ENCODE measurements at places on chromosomes 5 and 9. TPM values are rescaled to one million over a fixed set of nuclear protein-coding genes. Genes with fewer than 3 reads are reported as not detected.

NSG2 gene
- total RNA-seq = not detected

PIP5K1B gene
- total RNA-seq = 3.1 TPM

PCDHGA2 gene
- 2.6 TPM for total RNA-seq

WDR38 gene
- total RNA-seq = not detected

RABGAP1 gene
- total RNA-seq = 46.4 TPM

LECT2 gene
- not detected for total RNA-seq

MYOZ3 gene
- 0.28 TPM for total RNA-seq

HSPB3 gene
- total RNA-seq = not detected

GRCh38 chr5:81068063-81068462, 107.9 kb downstream of the RASGRF2 start:
- DNase-seq = no peak

DNA sequence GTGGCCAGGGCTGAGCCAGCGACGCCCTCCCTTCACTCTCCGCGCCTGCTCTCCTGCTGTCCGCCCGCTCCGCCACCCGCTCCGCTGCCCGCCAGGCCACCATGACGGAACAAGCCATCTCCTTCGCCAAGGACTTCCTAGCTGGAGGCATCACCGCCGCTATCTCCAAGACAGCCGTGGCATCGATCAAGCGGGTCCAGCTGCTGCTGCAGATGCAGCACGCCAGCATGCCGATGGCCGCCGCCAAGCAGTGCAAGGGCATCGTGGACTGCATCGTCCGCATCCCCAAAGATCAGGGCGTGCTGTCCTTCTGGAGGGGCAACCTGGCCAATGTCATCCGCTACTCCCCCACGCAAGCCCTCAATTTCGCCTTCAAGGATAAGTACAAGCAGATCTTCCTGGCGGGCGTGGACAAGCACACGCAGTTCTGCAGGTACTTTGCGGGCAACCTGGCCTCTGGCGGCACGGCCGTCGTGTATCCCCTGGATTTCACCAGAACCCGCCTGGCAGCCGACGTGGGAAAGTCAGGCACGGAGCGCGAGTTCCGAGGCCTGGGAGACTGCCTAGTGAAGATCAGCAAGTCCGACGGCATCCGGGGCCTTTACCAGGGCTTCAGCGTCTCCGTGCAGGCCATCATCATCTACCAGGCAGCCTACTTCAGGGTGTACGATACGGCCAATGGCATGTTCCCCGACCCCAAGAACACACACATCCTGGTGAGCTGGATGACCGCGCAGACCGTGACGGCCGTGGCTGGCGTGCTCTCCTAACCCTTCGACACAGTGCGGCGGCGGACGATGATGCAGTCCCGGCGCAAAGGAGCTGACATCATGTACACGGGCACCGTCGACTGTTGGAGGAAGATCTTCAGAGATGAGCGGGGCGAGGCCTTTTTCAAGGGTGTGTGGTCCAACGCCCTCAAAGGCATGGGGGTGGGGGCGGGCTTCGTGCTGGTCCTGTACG, 1130.4 kb upstream of the ACO1 start:
- no peak for DNase-seq

DNA sequence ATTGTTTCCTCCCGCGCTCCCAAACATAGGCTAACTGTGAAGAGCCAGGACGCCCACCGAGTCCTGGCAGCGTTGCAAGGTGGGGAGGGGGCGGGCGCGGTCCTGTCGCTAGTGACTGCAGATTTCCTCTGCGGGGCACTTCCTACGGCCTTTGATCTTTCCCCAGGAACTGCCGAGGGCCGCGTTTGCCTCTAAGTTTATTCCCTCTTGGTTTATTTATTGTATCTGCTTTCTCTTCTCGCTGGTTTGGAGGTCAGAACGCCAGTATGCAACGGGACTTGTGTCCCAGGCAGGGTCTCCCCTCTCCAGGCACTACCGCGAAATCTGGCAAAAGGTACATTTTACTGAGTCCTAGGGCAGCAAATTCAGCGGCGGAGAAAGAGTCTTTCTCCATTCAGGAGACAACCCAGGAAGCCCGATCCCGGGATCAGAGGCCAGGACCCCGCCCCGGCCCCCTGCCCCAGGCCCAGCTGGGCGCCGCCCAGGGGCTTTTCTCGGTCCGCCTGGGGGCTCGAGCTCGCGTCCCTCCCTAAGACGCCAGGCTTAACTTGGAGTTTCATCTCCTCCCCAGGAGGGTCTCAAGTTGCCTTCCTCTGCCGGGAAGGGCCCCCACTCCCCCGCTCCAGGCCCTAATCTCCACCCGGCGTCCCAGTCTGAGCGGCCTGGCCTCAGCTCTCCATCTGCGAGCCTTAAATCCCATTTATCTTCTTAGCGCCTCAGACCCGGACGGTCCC, 884 bp upstream of the EGFLAM start:
- no peak for DNase-seq

GRCh38 chr9:110257956-110258355, 1.6 kb upstream of the TXN start:
- no peak for DNase-seq

DNA sequence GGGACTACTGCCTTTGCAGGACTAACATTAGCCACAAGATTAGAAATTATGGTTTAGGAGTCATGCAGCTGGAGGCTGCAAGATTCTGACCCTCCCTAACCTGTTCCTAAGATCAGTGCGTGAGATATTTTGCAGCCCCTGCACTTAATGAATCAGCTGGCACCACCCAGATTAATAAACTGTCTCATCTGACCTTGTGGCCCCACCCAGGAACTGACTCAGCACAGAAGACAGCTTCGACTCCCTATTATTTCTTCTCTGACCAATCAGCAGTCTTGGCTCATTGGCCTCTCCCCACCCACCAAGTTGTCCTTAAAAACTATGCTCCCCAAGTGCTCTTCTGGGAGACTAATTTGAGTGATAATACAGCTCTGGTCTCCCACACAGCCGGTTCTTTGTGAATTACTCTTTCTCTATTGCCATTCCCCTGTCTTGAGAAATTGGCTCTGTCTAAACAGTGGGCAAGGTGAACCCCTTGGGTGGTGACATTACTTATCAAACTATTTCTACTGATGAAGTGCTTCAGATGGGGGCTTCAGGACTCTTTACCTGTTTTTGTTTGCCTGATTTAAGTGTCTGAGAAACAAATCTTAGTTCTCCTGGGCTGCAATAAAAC, 17.0 kb downstream of the CTSL start:
- no peak for DNase-seq

GRCh38 chr5:157266286-157267007, 524 bp downstream of the CYFIP2 start:
- no peak for DNase-seq

DNA sequence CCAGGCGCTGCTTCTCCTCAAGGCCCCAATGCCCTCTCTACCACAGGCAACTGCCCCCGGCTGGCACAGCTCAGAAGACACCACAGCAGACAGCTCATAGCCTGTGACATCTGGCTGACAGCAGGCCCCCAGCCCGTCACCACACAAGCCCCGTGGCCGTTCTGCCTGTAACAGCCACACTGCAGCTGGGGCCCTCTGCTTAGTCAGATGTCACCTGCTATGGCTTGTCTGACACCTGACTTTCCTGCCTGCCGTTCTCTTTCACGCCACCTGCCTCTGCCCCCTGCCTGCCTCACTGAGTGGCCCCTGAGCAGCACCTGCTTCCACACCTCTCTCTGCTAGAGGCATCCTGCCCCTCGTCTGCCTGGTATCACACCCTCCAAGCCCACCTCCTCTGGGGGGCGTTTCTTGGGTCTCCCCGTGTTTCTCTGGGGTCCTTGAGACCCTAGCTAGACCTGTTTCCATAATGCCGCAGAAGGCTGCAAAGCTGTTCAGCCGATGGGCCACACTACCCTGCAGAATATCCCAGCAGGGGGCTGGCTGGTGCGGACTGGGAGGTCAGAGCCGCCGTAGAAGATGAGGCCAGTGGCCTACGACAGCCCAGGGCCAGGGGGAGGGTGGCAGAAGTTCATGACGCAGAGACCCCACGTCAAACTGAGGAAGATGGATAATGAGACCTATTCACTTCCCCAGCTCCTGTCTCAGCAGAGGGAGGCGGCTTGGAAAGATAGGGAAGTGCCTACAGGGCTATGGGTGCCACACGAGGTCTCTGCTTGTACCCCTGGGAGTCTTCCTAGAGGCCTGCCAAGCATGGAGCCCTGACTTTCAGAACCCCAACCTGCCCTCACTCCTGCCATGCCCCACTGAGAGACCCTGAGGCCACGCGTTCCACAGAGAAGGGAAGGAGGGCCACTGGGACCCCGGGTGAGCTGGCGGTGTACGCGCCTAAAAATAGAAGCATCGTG, 95.1 kb downstream of the ZNF354C start:
- no peak for DNase-seq

DNA sequence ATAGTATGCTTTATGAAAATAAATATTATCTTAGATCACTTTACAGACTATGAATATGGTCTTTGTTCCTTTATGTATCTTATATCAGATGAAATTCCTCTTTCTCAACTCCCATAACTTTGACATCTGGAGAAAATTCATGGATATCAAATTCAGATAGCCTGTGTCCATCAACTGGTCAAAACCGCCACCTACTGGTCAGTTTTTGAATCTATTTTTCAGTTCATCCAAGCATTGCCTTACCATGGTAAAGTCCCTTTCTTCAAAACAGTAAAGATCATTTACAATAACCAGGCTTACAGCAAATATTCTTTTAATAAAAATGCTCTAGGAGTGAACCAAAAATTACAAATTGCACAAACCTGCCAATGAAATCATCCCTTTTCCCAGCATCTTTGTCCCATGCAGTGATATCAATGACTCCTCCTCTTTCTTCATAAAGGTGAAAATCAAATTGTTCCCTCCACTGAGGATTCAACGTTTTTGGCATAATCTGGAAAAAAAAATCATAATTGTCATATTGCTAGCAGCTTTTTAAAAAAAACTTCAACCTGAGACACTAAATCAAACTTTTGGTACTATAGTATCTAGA, 290.5 kb downstream of the SLF1 start:
- no peak for DNase-seq

- peak; percentile 7 for DNase-seq
Observed at GRCh38 chr5:180600554-180601041, 9.3 kb upstream of the SCGB3A1 start.

DNA sequence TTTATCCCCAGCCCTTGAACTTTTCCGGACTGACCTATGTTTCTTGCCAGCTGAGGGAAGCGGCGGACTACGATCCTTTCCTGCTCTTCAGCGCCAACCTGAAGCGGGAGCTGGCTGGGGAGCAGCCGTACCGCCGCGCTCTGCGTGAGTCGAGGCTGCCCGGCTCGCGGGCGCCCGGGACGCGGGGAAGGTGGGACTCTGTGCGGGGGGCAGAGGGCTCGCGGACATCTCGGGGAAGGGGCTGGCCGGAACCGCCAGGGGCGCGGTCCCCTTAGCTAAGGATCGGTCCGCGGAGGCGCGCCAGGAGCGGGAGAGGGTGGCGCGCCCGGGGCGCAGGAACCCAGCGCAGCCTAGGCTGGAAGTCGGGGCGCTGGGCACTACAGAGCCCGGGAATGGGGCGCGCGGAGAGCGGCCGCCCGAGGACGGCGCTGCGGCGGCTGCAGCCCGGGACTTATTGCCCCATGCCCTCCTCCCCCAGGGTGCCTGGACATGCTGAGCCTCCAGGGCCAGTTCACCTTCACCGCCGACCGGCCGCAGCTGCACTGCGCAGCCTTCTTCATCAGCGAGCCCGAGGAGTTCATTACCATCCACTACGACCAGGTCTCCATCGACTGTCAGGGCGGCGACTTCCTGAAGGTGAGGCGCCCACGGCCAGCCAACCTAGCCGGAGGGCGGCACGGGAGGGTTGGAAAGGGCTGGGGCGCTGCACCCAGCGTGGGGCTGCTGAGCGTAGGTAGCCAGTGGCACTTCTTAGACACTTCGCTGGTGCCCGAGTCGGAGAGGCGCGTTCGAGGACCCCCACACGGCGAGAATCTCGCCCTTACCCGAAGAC, 922 bp downstream of the CRHBP start:
- DNase-seq = no peak

GRCh38 chr5:112931473-112931872, 9.4 kb upstream of the REEP5 start:
- no peak for DNase-seq

DNA sequence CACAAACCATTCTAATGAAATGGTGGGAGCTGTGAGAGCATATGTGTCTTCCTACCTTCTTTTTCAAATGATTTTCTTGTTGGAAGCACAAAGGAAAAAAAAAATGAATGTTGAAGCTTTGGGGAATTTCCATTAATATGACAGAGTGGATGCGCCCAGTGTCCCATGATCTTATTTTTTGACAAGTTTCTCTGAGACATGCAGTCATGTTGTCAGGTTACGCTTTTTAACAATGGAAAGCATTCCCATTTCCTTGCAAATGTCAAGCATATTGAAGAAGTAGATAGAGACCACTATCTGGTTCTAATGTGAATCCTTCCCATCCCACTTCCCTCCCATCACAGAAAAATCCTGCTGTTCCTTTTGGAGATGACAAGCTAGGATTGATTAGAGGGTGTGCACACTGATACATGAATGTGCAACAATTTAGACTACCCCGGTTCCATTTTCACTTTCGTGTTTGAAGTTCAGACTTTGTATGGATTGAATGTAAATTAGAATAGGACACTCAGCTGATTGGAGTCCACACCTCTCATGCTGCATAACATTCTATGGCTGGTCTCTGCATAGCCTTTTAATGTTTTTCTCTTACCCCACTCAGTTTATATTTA, 919.4 kb downstream of the TLE4 start:
- no peak for DNase-seq

GRCh38 chr5:153365547-153365946, 124.9 kb upstream of the GRIA1 start:
- no peak for DNase-seq

DNA sequence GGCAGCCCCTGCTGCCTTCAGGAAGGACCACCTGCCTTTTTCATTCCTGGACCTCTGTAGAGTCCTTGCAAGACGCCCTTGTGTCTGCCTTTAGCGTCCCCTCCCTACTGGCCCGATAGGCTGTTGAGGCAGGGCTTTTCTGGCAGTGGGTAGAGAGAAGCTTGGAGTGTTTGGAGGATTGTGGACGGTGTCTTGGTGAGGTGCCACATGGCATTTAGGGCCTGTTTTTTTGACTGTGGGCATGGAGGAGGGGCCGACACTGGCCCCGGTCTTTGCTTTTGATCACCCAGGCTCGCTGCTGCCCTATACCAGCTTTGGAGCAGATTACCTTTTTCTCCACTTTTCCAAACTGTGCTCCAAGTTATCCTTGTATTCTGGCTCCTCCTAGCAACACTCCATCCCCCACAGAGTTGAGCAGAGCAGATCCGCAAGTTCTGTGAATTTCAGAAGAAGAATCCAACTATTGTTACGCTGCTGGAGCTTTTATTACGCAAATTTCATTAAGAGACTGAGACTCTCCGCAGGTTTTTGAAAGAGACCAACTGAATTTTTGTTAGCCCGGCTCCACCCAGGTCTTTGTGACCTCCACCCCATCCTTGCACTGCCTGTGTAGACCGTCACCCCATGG, 34.8 kb upstream of the PRDM12 start:
- no peak for DNase-seq

DNA sequence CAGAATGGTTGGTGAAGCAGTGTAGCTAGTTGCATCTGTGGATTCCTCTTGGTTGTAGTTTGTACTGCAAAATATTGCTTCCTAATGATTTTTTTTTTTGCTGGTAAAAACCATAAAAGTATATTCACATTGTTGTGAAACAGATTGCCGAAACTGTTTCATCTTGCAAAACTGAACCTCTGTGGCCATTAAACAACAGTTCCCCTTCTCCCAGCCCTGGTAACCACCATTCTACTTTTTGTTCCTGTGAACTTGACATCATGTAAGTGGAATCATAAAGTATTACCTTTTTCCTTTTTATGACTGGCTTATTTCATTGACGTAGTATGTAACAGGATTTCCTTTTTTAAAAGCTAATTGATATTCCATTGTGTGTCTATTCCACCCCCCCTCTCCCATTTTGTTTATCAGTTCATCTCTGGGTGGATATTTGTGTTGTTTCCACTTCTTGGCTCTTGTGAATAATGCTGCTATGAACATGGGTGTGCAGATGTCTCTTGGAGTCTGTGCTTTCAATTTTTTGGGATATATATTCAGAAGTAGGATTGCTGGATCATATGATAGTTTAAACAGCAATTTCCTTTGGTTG, 11.8 kb downstream of the SUB1 start:
- no peak for DNase-seq
